Left lung (tissue), 14 donors: ENCODE measurements at places on chromosomes 12 and 14.
A peak's percentile ranks its signal among the peaks of the same experiment; 100 is the strongest.

DNA sequence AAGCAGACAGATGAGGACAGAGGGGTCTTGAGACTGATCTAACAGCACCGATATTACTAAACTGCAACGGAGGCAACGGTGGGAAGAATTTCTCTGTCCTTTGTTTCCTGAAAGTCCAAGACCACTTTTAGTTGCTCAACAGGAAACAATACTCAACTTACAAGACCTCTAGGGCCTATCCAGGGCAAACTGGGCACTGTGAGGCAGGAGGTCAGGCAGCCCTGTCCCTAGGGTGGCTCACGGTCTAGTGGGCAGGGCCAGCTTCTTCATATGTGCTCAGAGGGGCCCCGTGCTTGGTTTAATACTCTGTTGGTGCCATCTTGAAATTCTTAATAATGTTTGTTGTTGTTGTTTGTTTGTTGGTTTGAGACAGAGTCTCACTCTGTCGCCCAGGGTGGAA is 14.2 kb downstream of the SSH1 start:
- no peak for DNase-seq

DNA sequence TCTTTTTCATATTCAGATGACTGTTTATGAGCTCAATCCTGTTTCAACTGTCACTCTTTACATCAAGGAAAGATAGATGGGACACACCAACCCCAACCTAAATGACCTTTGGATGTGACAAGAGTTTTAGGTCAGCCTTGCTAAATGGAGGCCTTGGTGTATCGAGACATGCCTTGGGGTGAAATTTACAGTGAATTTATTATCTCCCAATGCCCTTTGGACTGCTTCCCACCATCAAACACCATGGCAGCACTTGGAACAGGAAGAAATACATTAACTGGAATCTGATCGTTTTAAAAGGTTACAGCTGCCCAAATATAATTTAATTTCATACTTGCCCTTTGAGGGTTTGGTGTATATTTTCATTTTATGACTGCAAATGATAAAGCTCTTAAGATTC is 327.6 kb downstream of the SOX5 start:
- no peak for DNase-seq

GRCh38 chr14:65976761-65977404 is 509.3 kb upstream of the CCDC196 start:
- no peak for DNase-seq

GRCh38 chr14:70317969-70318634 is 41.4 kb downstream of the COX16 start:
- peak; percentile 53 for DNase-seq

DNA sequence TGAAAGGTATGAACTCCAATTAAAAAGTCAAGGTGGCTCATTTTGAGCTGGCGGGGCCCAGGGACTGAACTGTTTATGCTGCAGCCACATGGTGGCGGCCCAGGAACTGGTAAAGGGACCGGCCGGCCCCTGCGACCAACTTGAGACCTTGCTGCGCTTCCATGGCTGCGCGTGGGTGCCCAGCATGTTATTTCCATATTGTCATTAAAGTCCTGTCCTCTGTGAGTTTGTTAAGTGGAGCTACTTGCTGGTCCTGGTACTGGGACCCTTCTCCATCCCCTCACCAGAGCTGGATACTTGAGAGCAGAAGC is 62.3 kb downstream of the BEGAIN start:
- peak; percentile 24 for DNase-seq

DNA sequence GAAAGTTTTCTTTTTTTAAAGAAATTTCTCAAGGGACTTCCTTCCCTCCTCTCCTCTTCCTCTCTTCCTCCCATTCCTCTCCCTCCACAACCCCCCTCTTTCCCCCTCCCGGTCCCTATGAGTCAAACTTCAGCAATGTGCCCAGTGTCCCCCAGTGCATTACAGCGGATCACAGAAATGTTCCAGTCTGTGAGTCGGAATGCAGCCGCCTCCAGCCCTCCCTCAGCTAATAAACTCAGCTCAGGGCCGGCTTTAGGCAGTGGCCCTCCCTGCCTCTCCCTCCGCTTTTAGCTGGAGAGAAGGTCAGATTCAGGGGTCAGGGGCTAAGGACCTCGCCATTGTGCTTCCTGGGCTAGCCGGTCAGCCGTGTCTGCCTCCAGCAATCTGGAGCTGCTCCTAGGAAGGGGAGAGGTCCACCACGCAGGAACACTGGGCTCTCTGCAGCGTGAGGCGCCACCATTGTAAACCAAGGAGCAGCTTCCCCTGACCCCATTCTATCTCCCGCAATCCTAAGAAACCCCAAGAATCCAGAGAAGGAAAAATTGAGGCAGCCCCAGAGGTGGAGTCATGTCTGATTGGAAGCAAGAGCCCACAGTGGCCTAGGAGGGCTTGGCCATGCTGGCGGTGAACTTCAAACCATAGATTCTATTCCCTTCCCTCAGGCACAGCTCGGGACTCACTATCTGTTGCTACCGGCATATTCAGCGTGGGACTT is 1.1 kb upstream of the HDAC7 start:
- no peak for DNase-seq

GRCh38 chr14:74955229-74956026 is at the start of gene PGF:
TSS of gene PGF (minus strand) at chr14:74955597. CDS start at chr14:74955242, 355 bp downstream.
- DNase-seq: peak; percentile 73

- DNase-seq: no peak
Observed at GRCh38 chr14:72913809-72914208, 12.5 kb upstream of the DCAF4 start.

DNA sequence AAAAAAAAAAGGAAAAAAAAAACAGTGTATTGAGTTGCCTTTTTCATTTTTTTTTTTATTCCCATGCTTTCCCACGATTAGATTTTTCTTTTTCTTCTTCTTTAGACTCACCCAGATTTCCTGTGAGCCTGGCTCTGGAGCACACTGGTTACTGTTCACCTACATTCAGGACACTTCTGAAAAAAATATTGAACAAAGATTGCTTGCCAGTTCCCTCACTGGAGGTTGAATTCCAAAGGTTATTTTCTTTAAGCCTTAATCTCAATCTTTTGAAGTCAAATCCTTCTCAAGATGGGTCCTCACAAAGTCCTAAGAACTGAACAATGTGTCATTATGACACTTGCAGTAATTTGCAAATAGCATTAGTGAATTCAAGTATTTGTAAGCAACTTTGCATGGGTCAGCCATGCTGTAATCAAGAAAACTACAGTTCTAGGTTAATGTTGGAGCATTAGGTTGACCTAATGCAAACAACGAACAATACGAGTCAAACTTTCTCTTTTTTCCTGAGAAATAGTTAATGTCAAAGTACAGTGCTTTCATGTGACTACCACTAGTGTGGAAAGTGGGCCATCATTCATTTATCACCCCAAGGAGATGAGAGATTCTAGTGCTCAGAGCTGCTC is 49.2 kb upstream of the DUSP6 start:
- DNase-seq: no peak

GRCh38 chr12:103928682-103929045 is 1.5 kb upstream of the HSP90B1 start:
- peak; percentile 53 for DNase-seq

DNA sequence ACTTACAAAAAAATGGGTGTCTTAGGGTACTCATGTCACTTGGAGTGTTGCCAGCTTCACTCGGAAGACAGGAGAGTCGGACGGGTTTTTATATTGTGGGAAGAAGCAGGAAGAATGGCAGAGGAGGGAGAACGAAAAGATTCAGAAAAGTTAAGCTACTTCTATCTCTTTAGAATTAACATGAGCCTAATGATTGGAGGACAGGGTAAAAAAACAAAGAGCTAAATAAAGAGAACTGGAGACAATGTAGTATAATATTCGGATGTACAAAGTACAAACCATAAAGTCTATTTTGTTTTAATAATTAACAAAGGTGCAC is 43.9 kb downstream of the EFCAB11 start:
- no peak for DNase-seq

GRCh38 chr12:86772696-86773095 is 516.5 kb upstream of the MGAT4C start:
- no peak for DNase-seq

GRCh38 chr12:123387508-123388176 is 3.7 kb downstream of the KMT5A start:
- no peak for DNase-seq

DNA sequence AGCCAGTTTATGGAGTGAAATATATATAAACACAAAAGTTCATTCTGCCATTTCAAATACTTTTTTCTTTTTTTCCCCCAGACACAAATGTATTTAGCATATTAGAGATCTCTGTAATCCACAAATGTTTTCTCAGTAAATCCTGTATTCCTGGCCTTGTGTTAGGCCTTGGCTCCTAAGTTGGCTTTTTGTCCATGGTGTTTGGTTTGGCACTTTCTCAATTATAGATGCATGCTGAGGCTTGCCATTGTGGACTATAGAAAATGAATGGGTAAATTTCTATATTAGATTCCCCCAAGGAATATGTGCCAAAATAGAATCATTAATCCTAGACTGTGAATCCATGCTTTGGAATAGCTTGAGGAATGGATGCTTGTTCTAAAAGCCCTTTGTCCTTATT is 17.0 kb downstream of the RIC8B start:
- DNase-seq: no peak

- DNase-seq: no peak
Observed at GRCh38 chr12:121113057-121113456, 19.6 kb upstream of the P2RX7 start.

GRCh38 chr12:47686645-47687240 is 19.1 kb downstream of the RPAP3 start:
- peak; percentile 16 for DNase-seq

- no peak for DNase-seq
Observed at GRCh38 chr12:70966046-70966445, 45.5 kb upstream of the PTPRR start.

DNA sequence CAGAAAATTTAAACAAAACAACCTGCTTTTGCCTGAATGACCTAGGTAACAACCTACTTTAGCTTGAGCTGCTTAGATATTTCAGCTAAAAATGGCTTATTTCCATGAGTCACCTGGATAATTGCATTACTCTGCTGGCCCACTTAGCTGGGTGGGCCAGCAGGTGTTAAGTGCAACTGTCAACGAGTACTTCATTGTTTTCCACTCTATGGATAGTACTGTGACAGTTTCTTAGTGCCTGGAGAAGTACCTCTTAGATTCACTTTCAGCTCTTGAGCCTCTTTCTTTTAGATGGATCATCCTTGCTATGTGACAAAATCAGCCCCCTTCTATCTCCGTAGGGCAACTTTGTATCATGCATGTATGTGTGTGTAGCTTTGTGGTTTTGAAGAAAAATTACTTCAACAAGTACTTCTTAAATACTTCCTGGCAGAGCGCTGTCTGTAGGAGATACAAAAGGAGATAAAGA is 368.2 kb upstream of the ATP2B1 start:
- no peak for DNase-seq

GRCh38 chr12:27535318-27535717 is 11.3 kb downstream of the PPFIBP1 start:
- DNase-seq: no peak

GRCh38 chr12:104747955-104748354 is 210.1 kb downstream of the SLC41A2 start:
- DNase-seq: no peak

DNA sequence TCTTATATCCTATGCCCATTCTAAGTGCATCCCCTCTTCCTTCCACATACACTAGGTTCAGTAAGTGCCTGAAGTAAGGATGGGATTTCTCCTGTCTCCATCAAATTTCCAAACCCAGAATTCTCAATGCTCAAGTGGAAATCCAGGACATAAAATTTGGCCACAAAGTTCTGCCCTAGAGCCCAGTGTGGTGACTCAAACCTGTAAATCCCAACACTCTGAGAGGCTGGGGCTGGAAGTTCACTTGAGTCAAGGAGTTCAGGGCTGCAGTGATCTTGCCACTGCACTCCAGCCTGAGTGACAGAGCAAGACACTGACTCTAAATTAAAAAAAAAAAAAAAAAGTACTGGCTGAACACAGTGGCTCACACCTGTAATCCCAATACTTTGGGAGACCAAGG is 4.5 kb upstream of the ARF3 start:
- no peak for DNase-seq

GRCh38 chr12:7162691-7163114 is 26.8 kb upstream of the PEX5 start:
- DNase-seq: no peak

GRCh38 chr12:5586201-5586600 is 154.3 kb downstream of the NTF3 start:
- DNase-seq: no peak

GRCh38 chr14:51564986-51565604 is 86.6 kb upstream of the FRMD6 start:
- DNase-seq: no peak

GRCh38 chr12:107339487-107339886 is 246.1 kb upstream of the CRY1 start:
- no peak for DNase-seq

DNA sequence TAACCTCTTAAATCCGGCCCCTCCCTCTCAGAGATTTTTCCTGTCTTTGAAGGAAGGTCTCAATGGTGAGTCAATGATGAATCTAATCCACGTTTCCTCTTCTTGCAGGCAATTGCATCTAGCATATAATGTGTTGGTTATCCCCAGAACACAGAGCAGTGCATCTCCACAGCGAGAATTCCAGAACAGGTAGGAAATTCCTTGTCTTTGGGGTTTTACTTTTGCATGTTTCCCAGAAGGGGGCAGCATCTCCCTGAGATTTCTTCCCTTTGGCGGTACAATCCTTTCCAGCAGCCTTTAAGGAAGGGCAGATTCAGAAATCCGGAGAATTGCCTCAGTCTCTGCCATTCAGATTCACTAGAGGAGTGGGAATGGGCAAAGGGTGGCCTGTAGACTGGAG is 128.0 kb downstream of the KCNA5 start:
- no peak for DNase-seq

DNA sequence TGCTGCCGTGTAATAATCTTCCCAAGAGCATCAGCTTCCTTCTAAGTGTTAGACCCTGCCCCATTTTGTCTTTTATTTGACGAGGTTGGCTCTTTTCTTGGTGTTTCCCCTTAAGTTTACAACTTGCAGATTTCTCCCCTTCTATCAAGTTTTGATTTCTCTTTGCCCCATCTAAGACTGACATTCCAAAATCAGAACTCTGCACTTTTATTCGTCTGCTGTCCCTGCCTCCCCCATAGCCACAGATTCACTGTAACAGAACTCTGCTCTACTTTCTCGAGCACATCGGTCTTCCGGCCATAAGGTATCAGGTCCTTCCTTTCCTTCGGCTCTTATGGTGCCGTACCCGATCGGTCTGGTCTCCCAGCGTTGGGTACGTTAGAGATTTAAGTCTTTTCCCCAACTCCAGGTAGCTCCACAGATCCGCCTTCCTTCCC is 563 bp downstream of the DCP1B start:
- no peak for DNase-seq

DNA sequence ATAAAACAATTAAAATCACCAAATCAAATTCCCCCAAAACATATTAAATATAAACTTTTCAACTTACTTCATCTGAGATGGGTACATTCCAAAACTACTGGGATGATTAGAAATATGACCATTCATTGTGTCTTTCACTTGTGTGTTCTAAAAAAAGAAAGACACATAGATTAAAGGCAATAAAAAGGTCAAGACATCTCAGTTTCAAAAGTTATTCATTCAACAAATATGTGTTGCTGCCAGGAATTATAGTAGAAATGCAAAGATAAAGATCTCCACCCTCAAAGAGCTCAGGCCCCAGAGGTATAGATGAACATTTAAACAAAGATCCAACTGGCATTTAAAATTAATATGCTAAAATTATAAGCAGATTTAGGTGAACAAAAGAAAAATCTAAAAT is 106.4 kb downstream of the EPS8 start:
- no peak for DNase-seq
